Activated naive CD4-positive, alpha-beta T cell (primary cell): ENCODE measurements at places on chromosomes 11 and 22.

DNA sequence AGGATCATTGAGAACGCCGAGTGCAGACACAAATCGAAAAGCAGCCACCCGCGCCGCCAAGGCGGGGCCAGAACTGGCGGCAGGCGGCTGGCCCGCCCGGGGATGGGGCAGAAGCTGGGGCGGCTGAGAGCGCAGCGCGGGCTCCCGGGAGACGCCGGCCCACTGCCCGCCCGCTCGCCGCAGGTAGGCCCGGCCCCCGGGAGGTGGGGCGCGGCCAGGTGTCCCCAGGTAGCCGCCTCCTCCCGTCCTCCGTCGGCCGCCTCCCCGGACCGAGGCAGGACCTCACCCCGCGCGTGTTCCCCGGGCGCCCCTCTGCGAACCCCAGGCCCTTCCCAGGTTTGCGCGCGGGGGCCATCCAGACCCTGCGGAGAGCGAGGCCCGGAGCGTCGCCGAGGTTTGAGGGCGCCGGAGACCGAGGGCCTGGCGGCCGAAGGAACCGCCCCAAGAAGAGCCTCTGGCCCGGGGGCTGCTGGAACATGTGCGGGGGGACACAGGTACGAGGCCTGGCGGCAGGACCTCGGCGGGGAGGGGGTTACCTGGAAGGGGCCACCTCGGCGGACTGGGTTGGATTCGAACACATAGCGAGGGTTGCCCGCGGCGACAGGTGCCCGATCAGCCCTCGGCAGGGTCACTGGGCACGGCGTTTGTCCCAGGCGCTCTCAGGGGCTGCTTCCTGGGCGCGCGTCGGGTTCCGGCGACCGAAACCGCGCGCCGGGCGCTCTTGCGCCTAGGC is at the start of gene PRRG4:
TSS of gene PRRG4 (plus strand) at position 248 of the 733 bp plus-strand sequence. CDS start 603 bp downstream, outside the sequence.
- no peak for DNase-seq

DNA sequence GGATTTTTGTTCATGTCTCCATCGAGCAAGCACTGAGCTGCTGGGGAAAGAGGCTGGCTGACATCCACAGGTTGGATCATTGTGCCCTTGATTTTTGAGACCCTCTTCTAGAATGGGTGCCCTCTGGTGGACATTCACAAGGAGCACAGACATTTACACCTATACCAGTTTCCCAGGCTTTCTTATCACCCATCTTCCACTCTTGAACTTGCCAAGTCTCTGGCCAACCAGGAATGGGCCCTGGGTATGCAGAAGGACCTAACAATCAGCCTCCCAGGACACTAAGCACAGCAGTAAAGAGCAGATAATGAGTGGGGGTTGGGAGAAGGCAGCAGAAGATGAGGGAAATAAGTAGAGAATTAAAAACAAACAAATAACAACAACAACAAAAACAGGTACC is 5.7 kb upstream of the INTS4 start:
- DNase-seq = peak; percentile 18

DNA sequence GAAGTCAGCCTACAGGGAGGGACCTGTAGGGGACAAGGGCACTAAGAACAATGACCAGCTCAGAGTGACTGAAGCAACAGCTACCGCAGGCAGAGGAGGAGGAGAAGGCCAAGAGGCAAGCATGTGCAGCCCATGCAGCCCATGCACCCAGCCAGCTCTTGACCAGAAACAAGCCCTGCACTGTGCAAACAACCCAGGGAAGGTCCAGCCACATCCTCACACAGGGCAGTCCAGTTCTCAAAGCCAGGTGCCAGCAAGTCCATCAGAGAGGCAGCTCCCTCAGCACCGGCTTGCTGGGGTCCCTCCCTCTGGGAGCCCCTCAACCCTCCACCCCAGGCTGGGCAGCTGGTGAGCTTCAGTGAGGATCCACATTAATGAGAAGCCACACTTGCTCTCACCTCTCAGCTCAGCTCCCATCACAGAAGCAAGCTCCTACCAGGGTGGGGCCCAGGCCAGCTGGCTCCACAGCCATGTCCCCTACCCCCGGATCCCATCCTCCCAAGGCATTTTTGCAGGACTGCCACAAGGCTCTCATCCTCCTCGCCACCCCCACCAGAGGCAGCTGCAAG is 7.1 kb downstream of the DGCR2 start:
- no peak for DNase-seq

GRCh38 chr11:94017446-94017845 is 3.7 kb upstream of the HEPHL1 start:
- DNase-seq = no peak

- DNase-seq = no peak
Measured at GRCh38 chr11:44133335-44133946, 38.0 kb downstream of the EXT2 start.

DNA sequence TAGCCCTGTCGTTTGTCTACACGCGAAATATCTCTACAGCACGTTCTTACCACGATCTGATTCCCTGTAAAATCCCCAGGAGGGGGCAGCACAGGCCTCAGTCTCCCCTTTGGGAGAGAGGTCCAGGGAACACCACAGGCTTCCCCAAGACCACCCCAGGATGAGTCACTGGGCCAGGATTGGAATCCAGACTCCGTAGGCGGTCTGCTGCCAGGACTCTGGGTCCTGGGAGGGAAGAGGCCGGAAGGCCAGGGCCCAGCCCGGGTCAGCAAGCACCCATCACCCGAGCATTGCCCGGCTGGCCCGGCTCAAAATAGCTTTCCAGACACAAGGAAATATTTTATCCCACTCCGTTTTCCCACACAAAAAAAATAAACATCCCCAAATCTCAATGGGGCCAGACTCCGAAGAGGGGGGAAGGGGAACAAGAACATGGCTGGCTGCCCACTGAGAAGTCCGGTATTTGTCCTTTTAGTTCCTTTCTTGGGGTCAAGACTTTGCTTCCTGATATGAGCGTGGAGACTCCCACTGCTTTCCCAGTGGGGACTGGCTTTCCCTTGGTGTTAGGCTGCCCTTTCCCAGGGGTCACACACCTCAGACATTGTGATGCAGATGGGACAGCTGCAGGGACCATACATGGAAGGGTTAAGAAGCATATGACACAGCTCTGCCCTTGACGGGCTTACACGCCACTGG is 91.3 kb downstream of the LRRC32 start:
- DNase-seq = no peak

- no peak for DNase-seq
Measured at GRCh38 chr11:68411501-68411991, 49.0 kb upstream of the PPP6R3 start.

DNA sequence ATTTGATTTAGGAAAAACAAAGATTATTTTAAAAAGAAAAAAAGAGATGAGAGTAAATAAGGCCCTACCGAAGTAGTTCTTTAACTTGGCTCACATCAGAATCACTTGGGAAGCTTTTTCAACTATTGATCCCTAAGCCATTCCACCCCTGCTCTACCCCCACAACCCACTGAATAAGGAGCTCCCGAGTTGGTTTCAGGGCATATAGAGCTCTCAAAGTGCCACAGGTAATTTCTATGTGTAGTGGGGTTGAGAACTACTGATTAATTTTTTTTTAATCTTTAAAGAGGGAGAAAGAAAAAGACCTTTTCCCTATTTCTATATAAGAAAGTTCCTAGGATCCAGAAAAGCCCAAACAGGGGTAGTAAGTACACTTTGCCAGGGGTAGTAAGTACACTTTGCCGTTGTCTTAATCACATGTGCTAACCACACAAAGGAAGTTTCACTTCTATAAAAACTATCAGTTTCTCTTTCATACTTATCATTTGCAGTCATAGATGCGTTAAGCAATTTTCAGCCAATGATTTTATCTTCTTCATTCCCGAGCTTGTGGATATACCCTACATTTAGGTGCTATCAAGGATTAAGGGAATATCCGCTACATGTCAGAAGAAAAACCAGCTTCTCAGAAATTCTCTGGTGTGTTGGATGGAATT is 108.4 kb upstream of the ZC3H12C start:
- no peak for DNase-seq

DNA sequence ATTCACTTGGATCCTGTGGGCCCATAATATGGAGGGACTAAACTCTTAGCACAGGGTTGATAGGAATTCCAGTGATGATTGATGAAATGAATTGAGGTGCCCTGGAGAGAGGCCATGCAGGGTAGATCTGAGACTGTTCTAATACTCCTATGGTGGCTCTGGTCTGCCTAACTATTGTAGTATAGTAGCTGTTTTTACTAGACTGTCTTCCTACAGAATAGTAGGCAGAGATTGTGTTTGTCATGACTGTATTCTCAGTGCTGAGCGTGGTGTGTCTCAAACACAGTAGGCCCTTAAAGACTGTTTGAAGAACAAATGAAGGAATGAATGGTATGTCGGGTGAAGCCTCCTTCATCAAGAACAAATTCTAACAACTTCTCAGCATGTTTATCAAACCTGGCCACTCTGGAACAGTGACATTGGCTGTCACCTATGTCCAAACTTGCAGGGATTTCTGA is 107.0 kb upstream of the SESN3 start:
- DNase-seq = no peak

DNA sequence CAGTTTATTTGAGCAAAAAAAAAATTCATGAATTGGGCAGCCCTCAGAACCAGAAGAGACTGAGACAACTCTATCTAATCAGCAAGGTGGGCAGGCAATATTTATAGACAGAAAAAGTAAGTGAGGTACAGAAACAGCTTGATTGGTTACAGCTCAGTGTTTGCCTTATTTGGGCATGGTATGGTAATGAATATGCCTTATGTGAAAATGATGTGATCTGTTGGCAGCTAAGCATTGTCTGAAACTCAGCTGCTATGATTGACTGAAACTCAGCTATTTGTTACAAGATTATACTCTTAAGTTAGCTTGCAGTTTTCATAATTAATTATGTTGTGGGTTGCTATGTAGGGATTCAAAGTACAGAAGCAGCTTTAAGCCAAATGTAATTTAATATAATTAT is 127.6 kb downstream of the CNTN5 start:
- no peak for DNase-seq

DNA sequence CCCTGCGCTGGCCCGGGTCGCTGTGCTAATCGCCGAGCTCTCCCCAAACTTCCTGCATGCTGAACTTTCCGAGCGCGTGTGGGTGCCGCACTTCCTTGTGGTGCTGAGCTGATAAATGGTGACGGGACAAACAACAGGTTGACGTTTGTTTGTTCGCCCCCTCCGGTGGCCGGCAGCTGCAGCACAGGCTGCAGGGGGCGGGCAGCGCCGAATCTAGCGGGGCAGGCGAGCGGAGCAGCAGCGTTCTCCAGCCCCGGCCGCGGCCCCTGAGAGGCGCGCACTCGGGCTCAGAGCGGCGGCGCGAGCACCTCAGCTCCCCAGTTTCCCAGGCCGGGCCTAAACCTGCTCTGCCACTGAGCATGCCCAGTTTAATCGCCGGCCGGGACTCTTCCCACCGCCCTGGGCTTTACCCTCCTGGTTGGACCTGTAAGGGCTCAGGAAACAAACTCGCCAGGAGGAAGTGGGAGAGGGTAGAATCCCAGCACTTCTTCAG is at the start of gene PDGFD:
TSS of gene PDGFD (minus strand) at position 120 of the 493 bp plus-strand sequence.
- DNase-seq = no peak

DNA sequence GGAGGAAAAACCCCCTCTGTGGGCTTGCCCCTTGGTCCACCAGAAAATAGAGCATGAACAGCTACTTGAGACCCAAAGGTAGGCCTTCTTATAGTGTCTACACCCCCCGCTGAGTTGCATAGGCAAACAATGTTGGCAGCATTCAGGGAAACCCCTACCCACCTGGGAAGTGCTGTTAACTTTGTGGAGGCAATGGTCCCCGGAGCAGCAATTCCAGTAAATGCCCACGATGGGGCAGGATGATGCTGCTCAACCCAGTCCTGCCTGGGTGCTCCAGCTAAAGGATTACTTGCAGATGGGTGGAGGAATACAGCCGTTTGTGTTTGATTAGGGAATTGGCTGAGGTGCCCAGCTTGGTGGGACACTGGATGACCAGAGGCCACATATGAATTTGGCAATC is 381.3 kb upstream of the ANO5 start:
- DNase-seq = no peak
